ENCODE measurements at places on chromosomes 3 and 15.
A peak's percentile ranks its signal among the peaks of the same experiment; 100 is the strongest.

GRCh38 chr15:40782609-40783227 lies 12.9 kb downstream of the C15orf62 start:
- peak; percentile 53 for DNase-seq

GRCh38 chr15:62684123-62684808 lies 358.3 kb upstream of the TPM1 start:
- DNase-seq, result no peak

DNA sequence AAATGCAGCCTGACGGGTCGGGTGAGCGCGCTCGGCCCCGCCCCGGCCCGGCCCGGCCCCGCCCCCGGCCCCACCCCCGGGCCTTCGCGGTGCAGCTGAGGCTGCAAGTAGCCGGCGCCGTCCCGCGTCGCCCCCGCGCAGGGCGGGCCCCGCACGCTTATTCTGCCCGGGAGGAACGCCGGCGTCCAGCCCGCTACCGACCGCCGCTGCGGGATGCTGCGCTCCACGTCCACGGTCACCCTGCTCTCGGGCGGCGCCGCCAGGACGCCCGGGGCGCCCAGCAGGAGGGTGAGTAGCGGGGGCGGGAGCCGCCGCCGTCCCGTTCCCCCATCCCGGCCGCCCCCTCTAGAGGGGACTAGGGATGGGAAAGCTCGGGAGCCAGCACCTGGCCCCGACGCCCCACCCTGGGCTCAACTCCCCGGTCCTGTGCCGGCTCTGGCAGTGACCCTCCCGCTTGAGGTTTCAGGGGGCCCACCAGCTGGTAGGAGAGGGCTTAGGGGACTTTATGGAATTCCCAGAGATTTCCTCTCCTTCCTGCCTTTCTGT lies at the start of gene MYZAP:
TSS of gene MYZAP (plus strand) at position 83 of the 546 bp plus-strand sequence. CDS start at position 214, 131 bp downstream.
- peak; percentile 5 for DNase-seq

GRCh38 chr3:100006570-100007271 lies 107.6 kb downstream of the FILIP1L start:
- no peak for DNase-seq

DNA sequence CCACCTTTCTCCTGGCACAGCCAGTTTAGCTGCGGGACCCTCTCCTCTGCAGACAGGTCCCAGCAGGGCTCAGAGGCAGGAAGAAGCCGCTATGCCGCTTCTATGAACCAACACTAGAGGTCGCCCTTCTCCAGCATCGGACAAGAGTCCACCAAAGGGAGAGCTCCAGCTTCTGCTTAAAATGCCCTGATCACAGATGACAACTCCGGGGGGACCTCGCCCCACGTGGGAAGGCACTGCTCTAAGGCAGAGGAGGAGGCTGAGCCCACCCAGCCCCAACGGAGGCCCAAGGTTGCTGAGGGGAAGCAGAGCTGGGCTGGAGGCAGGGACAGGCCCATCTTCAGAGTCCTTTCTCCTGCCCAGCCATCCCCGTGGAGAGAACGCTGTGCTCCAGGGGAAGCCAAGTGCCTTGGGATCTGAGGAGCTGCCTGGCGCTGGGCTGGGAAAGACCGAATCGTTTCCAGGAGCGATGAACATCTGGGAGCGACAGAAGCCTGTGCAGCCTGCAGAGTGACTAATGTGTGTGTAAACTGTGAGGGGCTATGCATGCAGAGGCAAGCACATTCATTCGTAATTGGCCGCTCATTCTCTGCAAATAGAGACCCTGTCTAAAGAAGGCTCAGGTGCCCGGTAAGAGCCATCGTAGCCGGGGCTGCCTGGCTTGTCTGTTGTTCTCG lies 43.5 kb upstream of the BDH1 start:
- DNase-seq, result peak; percentile 60

DNA sequence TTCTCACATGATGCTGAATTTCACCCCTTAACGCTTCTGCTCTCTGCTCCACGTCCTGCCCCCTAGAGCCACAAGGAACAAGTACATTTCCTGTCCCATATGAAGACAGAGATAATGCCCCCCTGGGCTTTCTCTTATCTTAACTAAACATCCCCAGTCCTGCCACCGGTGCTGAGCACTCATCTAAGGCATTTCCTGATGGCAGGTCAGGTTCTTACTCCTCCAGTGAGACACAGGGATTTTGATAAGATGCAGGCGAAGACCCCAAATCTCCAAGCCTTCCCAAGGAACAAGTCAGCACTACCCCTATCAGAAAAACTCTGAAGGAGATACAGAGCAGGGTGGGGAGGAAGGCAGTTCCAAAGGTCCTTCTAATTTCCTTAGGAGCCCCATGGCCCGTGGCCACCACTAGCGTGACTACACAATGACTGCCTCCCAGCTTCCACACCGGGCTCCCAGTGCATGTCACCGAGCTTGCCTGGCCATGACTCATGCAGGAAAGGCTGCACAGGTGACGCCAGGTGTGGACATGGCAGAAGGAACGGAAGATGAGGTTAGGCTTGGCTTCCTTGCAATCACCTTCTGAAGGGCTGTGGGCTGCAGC lies 152.9 kb downstream of the XXYLT1 start:
- no peak for DNase-seq

DNA sequence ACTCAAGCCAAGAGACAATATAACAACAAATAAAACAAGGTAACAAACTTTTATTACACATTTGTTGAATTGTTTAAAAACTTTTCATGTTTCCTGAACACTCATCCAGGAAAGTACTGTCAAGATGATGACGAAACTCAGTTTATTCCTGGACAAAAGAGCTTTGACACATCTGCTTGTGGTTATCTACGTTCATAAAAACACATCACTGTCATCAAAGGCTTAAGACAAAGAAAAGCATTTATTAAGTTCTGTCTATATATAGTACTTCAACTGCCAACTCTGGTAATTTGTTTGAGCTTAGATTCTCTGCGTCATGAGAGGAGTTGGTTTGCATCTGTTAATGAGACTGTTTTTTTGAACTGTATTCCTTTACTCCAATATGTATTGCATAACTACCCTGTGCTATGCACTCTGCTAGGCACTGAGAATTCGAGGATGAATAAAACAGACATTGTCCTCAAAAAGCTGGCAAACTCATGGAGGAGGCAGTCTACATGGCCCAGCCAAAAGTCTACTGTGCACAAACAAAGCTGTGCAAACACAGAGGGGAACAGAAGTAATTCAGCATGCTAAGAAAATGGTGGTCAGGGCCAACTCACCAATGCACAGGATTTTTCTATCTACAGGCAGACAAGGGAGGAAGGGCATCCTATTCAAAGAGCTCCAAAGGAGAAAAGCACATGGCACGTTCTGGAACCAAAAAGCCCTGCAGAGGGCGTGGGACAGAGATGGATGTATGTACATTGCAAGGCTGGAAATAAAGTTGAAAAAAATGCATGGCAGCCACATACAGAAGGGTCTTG lies 21.5 kb downstream of the PLD1 start:
- no peak for DNase-seq
